ENCODE measurements at places on chromosomes 13 and 19.

DNA sequence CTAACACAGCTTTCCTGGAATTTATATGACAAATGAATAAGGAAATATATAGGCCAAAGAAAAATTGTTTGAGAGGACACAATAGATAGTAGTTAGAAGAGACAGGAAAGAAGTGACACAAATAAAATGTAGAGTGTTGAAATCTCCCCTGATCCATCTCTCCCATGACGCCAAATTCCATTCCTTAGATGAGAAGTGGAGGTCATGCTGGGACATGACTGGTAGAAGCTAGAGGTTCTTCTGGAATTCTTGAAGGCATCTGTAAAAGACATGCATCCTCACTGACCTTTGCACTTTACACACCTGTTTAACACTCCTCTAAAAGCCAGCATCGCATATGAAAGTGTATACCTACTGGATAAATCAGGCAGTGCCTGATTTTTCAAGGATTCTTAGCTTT, 67.8 kb downstream of the DGKH start:
- no peak for DNase-seq

DNA sequence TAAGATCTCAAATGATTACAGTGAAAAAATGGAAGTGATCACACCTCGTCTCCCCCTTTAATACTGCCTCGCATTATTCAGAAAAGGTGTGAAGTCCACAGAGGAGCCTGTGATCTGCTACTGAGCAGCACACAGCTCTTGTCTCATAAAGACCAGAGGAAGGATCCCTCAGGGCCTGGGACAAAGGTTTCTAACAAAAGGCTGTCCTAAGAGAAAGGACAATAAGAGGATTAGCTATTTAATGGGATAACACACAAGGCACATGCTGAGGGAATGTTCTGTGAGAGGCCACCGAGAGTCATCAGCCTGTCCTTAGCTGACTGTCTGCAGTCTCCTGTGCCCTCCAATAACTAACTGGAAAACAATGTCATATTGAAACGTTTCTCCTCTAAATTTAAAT, 26.7 kb downstream of the EBPL start:
- DNase-seq, result no peak

DNA sequence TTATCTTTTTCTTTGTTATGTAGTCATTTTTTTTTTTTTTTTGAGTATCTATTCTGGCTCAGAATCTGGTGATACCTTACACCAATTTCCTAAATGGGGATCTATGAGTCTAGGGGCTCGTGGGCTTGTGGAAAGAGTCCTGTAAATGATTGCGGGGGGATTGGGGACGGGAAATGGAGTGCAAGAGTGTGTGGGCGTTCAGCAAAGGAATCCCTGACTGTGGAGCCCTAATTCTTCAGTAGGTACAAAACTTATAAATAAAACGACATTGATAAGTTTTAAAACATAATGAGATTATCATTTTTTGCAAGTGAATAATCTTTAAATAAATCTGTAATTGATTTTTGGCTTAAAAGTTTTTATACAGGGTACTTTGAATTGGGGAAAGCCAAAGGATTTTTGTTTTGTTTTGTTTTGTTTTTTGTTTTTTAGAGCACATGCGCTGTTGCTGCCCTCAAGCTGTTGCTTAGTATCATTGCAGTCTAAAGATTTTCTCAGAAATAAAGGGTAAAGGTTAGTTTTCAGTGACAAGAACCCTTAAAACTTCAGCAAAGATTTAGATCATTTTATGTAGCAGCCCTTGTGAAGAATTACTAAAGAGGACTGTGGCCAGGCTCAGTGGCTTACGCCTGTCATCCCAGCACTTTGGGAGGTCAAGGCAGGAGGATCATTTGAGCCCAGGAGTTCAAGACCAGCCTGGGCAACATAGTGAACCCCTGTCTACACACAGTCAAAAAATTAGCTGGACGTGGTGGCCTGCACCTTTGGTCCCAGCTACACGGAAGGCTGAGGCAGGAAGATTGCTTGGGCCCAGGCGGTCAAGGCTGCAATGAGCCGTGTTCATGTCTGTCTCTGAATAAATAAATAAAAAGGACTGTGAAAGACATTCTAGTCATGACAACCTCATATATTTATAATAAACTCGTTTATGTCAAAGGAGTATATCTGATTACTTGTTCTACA, 1.7 kb downstream of the ERCC5 start:
- peak; percentile 79 for DNase-seq

DNA sequence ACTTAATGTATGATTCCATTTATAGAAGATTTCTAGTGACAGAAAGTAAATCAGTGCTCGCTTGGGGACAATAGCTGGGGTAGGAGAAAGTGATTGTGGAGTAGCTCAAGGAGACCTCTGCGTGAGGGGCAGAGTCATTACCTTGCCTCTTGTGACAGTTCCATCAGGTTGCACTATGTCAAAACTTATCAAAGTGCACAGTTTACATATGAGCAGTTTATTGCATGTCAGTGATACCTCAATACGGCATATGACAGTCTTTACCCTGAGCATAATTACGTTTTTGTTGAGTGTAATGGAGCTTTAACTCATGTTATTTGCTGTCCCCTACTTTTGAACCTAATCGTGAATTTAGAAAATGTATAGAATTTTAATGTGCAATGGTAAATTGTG, 15.0 kb downstream of the ARHGEF7 start:
- no peak for DNase-seq

GRCh38 chr19:55406826-55407549, 600 bp downstream of the UBE2S start:
- no peak for DNase-seq

DNA sequence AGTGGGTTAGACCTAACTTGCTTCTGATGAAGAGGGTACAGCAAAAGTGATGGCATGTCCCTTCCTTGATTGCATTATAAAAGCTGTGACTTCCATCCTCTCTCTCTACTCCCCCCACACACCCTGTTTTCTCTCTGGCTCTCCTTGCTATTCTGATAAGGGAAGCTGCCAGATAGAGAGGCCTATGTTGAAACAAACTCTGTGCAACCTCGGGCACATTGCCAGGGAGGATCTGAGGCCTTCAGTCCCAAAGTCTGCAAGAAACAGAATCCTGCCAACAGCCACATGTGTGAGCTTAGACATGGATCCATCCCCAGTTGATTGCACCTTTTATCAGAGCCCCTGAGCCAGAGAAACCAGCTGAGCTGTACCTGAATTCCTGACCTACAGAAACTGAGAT, 44.8 kb upstream of the ARGLU1 start:
- DNase-seq, result no peak

DNA sequence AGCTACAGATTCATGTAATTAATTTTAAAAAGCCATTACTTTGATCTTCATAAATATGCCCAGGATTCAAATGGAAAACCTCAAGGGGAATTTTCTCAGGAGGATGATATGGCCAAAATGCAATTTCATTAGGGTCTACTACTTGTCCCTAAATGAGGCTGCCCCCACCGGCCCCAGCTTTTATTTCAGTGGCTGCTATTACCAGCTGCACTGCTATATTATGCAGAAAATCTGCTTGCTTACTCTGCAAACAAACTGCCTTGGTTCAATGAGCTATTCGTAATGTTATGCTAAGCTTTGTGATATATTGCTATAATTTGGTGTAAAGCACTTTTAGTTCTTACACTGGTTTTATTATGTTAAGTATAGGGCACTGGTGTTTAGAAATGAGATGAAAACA, 137.3 kb upstream of the TMTC4 start:
- no peak for DNase-seq

DNA sequence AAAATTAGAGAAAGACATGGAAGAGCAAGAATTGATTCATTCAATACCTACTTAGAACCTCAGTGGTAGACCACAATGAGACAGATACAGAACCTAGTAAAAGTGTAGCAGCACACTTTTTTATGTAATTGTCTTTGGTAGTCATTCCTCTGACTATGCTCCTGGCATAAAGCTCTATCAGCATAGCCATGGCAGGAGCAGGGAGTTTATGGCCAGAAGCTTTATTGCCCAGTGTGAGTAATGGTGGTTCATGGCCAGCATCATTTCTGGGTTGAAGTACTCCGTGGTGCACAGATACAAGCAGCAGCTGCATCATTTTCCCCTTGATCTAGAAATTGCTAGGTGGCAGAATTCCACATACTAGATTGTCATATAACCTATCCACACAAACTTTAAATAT, 352.6 kb downstream of the TBC1D4 start:
- no peak for DNase-seq

DNA sequence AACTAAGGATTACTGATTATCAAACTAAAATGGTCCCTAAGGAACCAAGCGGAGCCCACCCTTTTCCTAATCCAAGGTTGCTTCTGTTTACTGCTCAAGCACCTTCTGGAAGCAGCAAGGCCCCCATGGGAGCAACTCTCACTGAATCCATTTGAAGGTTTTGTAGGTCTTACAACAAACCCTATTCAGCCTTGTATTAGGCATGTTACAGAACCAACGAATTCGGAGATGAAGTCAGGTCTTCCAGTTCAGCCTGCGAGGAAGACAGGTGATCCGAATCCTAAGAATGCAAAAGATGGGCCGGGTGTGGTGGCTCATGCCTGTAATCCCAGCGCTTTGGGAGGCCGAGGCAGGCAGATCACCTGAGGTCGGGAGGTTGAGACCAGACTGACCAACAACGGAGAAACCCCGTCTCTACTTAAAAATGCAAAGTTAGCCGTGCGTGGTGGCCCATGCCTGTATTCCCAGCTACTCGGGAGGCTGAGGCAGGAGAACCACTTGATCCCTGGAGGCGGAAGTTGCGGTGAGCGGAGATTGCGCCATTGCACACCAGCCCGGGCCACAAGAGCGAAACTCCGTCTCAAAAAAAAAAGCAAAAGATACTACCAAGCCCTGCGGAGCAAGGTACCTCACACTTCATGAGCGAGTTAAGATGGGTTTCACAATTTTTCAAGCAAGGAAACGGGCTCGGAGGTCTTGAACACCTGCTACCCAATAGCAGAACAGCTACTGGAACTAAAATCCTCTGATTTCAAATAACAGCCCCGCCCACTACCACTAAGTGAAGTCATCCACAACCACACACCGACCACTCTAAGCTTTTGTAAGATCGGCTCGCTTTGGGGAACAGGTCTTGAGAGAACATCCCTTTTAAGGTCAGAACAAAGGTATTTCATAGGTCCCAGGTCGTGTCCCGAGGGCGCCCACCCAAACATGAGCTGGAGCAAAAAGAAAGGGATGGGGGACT, 609 bp downstream of the ZAR1L start:
- DNase-seq, result no peak

- no peak for DNase-seq
Measured at GRCh38 chr19:45464274-45464673, 3.5 kb upstream of the FOSB start.

- no peak for DNase-seq
Measured at GRCh38 chr19:42411581-42412178, 15.5 kb downstream of the LIPE start.

- no peak for DNase-seq
Measured at GRCh38 chr13:96817336-96817941, 176.8 kb downstream of the OXGR1 start.

DNA sequence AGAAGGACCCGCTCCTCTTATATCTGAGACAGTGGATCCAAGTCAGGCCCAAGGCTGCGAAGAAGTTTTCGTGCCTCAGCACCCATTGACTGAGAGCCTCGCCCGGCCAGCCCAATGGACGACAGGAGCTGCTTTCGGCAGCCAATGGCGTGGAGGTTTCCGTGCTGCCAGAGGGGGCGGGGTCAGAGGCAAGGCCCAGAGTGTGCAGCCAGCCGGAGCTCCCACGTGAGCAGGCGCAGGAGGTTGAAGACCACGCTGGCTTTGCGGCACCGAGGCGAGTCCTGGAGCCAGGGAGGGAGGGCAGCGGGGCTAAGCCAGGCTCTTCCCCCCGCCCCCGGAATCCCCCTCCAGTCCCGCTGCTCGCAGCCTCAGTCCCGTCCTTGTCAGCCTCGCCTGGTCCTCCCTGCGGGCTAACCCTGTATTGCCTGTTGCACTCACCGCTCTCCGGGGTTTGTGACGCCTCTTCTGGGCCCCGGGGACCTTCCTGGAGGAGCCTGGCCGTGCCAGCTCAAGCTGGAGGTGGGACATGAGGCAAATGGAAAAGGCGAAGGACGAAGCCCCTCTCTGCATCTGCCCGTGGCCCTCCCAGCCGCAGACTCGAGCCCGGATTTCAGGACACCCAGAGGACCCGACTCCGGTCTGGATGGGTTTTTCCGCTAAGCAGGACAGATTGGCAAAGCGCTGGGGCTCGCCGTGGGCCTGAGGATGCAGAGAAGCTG, 1.5 kb downstream of the IFNL4 start:
- no peak for DNase-seq

GRCh38 chr13:83498045-83498444, 384.2 kb downstream of the SLITRK1 start:
- no peak for DNase-seq

DNA sequence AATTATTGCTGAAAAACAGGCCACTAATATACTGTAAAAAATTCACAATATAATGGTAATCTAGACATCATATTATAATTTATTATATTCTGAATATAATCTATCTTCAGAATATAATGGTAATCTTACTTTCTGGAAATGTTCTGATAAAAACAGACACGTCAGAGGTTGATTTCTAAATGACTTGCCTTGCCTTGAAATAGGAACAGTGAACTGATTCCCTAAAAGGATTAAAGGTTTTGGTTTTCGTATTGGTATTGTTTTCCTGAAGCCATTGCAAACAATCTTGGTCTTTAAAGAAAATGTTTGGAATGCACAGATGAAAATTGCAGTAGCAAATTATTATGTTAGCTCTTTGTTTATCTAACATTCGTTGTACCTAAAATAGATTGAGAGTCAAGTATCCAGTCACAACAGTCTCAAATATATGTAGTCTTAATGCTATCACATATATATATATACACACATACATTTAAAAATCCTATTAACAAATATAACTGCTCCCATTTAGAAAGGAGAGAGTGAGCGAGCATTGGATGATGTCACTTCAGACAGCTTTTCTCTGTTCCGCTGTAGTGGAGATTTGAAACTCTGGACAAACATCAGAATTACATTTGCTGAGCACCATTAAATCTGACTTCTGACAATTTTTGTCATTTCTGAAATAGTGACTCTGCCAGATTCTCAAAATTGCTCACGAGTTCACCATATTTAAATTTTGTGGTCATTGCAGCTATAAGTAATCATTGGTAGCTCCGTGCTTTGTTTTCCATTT, 1.7 kb downstream of the ITM2B start:
- peak; percentile 28 for DNase-seq

GRCh38 chr13:45119469-45119990, 780 bp upstream of the GTF2F2 start:
- DNase-seq, result no peak

- DNase-seq, result no peak
Measured at GRCh38 chr19:1354970-1355567, 28.6 kb upstream of the NDUFS7 start.

- no peak for DNase-seq
Measured at GRCh38 chr19:41027273-41027967, 36.3 kb downstream of the CYP2B6 start.

GRCh38 chr13:97384371-97384770, 49.6 kb upstream of the RAP2A start:
- DNase-seq, result no peak

- no peak for DNase-seq
Measured at GRCh38 chr13:65787082-65787481, 1443.1 kb downstream of the PCDH9 start.

- no peak for DNase-seq
Measured at GRCh38 chr19:17931532-17932191, 1.2 kb upstream of the CCDC124 start.

Measured in SJSA1 (cell line).